Stimulated activated CD8-positive, alpha-beta memory T cell treated with anti-CD3 and anti-CD28 coated beads, Interleukin-2, amount 100 ng/mL, for 1 hour (primary cell): ENCODE measurements at places on chromosomes 16 and 17.

DNA sequence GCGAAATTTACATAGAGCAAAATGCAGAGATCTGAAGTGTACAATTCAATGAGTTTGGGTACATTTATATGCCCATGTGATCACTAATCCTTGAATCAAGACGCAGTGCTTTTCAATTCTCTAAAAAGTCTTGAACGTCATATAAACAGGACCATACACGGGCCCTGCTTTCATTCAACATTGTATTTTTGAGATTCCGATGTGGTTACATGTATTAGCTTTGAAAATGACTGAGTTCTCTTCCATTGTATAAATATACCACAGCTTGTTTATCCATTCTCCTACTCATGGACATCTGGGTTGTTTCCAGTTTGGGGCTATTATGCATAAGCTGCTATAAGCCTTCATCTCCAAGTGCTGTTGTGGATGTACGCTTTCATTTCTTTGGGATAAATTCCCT, 45.5 kb downstream of the ZCCHC14 start:
- DNase-seq, result no peak

GRCh38 chr16:122361-122760, 16.1 kb downstream of the NPRL3 start:
- no peak for DNase-seq

DNA sequence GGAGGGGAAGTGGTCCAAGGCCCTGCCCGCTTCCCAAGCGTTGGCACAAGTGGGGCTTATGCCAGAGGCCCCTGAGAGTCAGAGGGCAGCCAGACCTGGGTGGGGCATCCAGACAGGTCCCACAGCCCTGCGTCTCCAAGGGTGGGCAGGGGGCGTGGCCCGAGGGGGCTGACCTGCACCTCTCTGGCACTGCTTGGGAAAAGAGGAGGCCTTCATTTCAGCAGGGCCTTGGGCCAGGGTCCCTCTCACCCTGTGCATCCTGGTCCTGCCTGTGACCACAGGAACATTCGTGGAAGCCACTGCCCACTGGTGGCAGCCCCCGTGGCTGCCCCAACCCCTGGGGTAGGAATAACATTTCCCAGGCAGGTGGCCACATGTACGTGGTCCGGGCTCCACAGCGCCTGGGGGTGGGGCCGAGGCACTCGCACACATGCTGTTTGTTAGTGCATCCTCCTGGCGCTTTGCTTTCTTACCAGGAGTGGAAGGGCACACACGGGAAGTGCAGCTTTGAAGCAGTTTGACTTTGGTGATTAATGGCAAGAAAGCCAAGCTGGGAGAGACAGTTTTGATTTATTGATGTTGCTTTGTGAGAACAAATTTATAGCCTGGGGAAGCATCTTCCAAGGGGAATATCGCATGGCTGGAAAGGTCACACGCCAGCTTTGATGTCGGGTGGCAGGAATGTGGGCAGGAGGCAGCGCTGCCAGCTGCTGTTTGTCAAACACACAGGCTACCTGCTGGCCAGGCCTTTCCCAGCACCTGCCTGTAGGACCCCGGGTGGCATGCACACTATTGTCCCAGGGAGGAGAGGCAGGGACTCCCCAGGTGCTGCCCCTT, 4.3 kb downstream of the CENPX start:
- DNase-seq, result no peak

GRCh38 chr17:76932402-76933333, 64.5 kb downstream of the MGAT5B start:
- DNase-seq, result no peak

- DNase-seq, result no peak
Observed at GRCh38 chr17:79073016-79073705, 1.5 kb upstream of the ENGASE start.

GRCh38 chr16:67664258-67664657, 2.3 kb downstream of the ENKD1 start:
- no peak for DNase-seq

GRCh38 chr16:82071421-82071820, 36.4 kb downstream of the HSD17B2 start:
- no peak for DNase-seq

DNA sequence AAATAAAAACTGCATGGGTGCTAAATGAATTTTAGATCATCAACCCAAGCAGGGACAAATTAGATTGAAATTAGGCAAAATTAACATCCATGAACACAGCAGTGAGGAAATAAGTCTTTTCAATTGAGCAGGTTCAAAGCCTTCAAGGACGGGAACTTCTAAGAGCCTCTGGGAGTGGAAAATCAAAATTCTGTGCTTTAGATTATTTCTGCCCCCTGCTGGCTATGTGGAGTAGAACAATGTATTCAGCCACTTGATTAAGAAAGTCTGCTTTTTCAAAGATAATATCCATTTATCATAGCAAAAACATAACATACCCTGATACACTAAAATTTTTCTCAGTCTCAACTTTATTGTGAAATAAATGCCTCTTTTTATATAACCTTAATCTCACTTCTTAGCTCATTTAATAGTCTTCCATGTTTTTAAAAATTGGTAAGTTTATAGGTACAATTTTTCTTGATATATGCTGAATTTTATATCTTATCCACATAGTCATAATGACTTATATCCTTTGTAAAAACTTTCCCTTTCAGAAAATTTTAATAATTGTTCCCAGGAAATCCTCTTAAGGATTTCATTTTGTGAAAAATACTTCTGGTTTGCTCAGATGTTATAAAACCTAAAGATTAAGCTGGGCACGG, 28.1 kb upstream of the NOL11 start:
- peak; percentile 4 for DNase-seq

DNA sequence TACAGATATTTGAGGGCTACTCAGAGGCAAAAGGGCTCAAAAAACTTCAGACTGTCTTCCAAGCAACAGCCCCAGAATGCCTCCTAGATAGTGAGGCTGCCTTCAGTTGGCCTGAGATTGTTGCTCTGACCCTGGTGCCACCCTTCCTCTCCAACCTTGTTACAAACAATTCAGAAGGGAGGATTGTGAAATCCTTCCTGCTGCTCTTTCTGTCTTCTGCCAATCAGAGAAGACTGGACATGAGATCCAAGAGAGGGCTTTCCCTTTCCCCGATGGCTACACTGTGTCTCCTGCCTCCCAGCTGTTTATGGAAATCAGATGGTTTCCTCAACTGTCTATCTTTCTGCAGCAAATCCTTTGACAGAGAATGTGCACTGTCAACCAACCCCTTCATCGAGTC, 419.9 kb downstream of the CDH13 start:
- no peak for DNase-seq

GRCh38 chr17:43327421-43327820, 71.4 kb upstream of the ARL4D start:
- DNase-seq, result no peak

- no peak for DNase-seq
Observed at GRCh38 chr16:83060-83603, 5.1 kb downstream of the MPG start.

DNA sequence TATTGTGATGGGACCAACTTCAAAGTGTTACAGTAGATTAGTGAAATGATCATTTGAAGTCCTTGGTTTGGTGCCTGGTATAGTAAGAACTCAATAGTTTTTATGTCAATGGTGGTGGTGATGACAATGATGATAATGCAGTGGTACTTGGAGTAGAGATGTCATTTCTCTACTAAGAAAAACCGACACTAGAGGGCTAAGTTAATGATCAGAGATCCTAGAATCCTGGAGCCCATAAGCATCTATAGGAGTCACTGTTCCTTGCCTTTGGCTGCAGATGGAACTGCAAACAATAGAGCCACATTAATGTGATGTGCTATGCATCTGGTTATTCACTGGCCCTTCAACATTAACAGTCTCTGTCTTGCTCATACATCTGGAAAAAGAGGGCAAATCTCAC, 103.8 kb downstream of the ANKFN1 start:
- no peak for DNase-seq

DNA sequence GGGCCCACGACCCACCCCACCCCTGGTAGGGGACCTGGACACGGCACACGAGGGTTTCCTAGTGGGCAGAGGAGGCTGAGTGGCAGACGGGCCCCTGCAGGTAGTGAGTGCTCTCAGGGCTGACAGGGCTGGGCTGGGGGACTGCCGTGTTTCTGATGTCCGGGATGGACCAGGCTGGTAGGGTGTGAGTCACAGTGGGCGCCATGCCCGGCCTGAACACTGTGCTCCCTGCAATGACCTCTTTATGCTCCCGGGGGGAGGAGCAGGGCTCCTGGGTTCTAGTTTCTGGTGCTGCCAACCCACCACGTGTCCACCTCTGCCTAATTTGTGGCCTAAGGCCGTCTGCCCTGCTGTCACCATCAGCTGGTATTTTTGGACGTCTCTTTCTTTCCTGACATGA, 26.3 kb downstream of the ARHGAP23 start:
- no peak for DNase-seq

DNA sequence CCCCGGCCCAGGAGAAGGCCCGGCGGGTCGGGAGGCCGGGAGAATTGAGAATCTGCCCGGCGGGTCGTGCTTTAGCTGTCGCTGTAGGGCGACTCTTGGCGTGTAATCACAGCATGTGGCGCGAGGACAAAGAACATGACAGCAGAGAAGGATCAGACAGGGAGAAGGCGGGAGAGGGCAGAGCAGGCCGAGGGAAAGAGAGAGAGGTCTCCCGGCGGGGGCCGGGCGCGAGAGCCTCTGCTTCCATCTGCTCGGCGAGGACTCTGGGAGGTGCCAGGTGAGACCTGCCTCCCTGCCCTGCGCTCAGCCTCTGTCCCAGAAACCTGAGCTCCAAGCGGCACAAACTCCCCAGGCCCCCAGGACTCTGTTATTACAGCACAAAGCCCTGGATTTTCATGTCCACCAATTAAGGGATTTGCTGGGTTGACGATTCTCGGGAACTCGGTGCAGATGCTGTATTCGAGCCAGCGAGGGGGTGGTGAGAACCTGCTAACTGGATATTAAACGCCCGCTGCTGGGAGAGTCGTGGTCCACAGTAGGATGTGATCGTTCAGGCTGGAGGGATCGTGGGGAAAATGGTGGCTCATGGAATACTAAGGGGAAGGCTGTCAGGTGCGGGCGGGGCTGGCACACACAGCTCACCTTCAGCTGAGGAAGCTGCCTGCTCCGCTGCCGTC, 172.0 kb upstream of the CIBAR2 start:
- DNase-seq, result no peak

DNA sequence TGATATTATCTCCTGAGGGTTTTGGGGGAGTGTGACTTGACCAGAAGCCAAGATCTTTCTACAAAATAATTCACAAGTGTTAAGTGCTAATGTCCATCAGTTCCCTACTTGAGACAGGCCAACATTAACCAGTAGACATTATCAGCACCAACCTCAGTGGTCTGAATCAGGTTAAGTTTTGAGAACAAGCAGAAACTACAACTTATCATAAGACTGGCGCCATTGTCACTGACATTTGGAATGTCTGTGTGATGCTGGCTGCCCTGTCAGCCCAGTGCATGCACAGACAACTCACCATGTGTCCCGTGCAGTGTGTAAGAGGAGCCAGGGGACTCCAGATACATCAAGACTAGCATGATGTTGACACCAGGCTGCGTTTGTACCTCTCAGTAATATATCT, 76.8 kb downstream of the CCDC182 start:
- no peak for DNase-seq

DNA sequence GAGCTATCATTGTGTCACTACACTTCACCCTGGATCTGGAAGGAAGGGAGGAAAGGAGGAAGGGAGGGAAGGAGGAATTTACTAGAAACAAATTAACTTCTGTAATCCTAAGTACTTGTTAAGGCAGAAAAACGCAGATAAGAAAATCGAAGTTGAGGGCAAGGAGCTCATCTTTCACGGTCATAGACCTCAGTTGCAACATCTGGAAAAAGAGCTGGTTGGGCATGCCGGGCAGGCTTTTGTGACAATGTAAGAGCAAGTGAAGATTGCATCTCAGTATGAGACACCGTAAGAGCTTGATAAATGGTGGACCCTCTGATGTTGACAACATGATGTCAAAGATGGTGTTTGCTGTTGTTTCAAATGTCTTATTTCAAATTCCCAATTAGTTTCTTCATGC, 721.5 kb downstream of the MAF start:
- DNase-seq, result no peak

GRCh38 chr16:31693733-31694132, 166.0 kb downstream of the AHSP start:
- no peak for DNase-seq

GRCh38 chr16:88454523-88454947, 1.5 kb downstream of the ZFPM1 start:
- DNase-seq, result no peak
